Stimulated activated CD4-positive, alpha-beta T cell treated with anti-CD3 and anti-CD28 coated beads, Interleukin-12 subunit alpha, Interleukin-12 subunit beta, amount 100 ng/mL, for 4 hours (primary cell): ENCODE measurements at places on chromosomes 6 and 20.

DNA sequence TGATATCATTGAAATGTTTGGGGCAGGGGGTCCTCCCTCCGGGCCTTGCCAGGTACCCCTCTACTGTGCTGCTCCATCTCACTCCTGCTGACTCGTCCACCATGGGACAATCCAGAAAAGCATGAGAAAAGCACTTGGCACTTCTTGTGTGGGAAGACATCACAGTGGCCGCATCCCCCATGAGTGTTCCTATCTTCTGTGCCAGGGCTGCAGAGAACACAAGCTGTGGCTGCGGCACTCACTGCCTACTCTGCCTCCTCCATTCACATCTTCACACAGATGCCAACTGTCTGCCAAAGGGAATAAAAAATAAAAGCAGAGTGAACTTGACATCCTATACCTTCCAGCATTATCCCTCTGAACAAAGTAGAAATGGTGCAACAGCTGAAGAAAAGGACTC lies 117.4 kb upstream of the PROKR2 start:
- DNase-seq, result no peak

- DNase-seq, result no peak
Measured at GRCh38 chr6:27066802-27067201, 180.7 kb upstream of the PRSS16 start.

GRCh38 chr6:56480246-56480645 lies 162.4 kb downstream of the DST start:
- no peak for DNase-seq

DNA sequence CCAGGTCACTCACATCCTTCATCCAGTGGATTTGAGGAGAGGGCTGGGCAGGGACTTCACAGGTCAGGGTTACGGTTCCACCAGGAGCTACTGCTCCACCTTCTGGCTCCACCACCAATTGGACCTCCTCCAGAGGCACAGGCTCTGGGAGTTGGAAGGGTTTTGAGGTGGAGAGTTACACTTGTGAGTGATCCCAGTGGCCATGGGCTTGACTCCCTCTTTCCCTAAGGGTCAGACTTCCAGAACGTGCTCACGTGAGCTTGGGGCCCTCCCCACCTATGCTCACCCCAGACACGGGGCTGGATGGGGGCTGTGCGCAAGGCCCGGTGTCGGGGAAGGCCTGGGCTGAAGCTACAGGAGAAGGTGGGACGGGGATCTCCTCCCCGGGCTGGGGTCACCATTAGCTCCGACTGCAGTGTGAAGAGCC lies 1.5 kb downstream of the AGER start:
- DNase-seq, result no peak

GRCh38 chr20:497979-498378 lies 35.6 kb upstream of the TBC1D20 start:
- DNase-seq, result no peak

DNA sequence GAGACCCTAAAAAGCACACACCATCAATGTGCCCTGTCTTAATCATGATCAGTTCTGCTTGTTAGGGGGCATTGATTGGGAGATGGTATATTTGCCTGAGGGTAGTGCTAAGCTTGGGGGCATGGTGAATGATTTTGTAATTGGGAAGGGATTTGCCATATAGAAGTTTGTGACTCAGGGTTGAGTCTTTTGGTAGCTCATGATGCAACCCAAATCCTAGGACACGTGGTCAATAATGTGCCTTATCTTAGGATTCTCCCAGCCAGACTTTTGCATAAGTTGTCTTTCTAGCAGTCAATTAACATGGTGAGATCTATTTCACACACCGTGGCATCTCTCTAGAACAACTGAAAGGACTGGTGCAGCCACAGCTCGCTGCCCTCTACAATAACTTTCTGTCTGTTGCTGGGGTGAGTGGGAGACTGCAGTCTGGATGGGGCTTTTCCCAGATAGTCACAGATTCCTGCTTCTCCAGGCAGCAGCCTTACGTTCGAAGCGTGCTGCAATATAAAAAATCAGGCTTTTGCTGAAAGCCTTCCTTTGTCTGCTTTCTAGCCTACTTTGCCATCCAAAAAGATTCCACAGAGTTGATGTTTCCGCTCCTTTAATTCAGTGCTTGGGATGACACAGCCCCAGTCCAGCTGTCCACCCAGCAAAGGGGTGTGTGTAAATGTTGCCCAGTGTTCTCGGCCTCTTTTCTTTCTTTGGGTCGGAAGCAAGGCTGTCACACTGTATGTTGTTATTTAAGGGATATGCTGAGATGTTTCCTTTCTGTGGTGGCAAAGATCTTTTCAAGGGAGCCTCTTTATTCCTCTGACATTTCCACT lies 58.9 kb downstream of the ID4 start:
- DNase-seq, result no peak

GRCh38 chr20:41232973-41233926 lies 84.3 kb downstream of the ZHX3 start:
- DNase-seq, result no peak

- DNase-seq, result no peak
Measured at GRCh38 chr6:117558818-117559217, 43.5 kb downstream of the GOPC start.

DNA sequence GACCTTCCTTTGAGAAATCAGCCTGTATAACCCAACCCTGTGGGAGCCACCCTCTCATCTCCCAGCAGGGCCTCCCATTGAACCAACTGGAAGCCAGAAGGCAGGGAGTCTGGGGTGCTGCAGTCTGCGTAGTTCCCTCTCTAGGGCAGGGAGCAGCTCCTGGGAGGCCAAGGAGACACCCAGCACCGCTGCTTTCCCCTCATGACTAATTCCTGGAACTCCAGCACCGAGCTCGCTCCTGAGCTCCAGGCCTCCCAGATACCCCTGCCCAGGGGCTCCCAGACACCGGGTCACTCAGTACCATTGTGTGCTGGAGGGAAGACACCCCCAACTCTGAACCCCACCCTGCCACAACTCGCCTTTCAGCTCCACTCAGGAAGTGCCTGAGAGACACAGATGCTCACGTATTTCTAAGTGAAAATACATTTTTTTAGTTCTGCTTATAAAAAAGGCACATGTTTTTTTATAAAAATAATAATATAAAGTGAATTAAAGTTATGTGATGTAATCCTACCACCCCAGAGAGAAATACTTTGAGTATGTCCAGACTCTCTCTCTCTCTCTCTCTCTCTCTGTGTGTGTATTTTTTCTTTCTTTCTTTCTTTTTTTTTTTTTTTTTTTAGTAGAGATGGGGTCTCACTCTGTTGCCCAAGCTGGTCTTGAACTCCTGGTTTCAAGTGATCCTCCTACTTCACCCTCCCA lies 17.5 kb downstream of the PIM1 start:
- DNase-seq, result no peak

- DNase-seq, result no peak
Measured at GRCh38 chr6:39843305-39844020, 51.3 kb downstream of the DAAM2 start.

GRCh38 chr6:7865781-7866180 lies 44.8 kb downstream of the TXNDC5 start:
- no peak for DNase-seq

DNA sequence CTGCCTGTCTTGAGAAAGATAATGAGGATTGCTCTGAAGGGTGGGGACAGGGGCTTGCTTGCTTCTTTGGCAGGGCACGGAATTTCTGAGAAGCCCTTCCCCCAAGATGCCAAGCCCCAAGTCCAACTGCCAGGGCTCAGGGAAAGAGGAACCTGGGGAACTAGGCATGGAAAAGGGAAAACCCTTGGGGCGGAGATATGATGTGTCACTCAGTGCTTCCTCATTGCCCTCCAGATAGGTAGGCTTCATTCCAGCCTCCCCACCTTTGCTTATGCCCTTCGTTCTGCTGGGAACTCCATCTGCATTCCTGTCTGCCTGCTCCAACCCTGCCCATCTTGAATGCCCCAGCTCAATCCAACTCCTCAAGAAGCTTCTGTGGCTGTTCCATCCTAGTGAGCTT lies 61.2 kb downstream of the VEGFA start:
- DNase-seq, result no peak

GRCh38 chr6:132005178-132005577 lies 54.0 kb upstream of the CCN2 start:
- DNase-seq, result no peak

GRCh38 chr20:17679941-17680835 lies 1.9 kb downstream of the RRBP1 start:
- DNase-seq, result no peak

GRCh38 chr6:155126727-155127439 lies 131.8 kb downstream of the TIAM2 start:
- DNase-seq, result peak; percentile 15

- DNase-seq, result no peak
Measured at GRCh38 chr6:31636698-31637596, 15.5 kb downstream of the BAG6 start.

DNA sequence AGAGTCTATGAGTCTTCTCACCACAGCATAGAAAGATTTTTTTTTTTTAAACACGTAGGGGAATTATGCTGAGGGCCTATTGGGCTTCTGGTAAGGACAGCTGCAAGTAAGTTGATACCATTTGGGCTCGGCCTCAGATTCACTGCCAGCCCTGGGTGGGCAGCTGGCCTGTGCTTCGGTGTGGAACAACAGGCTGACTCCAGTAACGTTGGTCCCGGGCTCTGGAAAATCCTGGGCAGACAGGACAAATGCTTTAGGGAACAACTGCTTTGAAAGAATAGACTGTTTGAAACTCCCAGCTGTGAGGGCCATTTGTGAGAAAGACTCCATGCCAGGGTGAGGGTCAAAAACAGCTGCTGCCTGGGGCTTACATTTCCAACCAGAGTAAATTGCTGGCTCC lies 366.5 kb downstream of the QKI start:
- no peak for DNase-seq

GRCh38 chr6:57303931-57304681 lies 13.3 kb upstream of the PRIM2 start:
- no peak for DNase-seq

- DNase-seq, result no peak
Measured at GRCh38 chr20:31523361-31524283, 9.4 kb downstream of the HM13 start.

GRCh38 chr6:31246051-31246521 lies 25.8 kb downstream of the HLA-C start:
- no peak for DNase-seq

DNA sequence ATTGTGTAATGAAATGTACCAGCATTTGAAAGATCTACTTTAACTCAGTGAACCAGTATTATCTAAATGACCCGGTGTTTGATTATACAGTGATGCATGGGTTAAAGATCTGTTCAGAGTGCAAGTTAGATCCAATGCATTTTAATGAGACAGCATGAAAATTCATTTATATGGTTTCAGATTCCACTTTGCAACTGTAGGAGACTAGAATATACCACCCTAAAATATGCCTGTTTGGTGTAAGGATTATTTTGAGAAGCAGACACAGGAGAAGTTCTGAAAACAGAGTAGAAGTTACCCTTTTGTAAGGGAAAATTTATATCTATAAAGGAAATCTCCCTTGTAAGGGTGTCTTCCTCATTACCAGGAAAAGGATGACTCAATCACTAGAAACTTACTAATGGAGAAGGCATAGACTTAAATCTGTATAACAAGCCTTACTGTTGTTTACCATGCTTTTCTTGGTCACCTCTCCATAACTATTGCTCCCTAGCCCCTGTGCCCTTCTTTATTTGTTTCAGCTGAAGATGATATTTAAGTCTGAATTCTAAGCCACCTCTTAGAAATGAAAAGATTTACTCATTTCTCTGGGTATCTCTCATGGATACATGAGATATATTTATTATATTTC lies 105.4 kb downstream of the NCOA3 start:
- DNase-seq, result no peak

DNA sequence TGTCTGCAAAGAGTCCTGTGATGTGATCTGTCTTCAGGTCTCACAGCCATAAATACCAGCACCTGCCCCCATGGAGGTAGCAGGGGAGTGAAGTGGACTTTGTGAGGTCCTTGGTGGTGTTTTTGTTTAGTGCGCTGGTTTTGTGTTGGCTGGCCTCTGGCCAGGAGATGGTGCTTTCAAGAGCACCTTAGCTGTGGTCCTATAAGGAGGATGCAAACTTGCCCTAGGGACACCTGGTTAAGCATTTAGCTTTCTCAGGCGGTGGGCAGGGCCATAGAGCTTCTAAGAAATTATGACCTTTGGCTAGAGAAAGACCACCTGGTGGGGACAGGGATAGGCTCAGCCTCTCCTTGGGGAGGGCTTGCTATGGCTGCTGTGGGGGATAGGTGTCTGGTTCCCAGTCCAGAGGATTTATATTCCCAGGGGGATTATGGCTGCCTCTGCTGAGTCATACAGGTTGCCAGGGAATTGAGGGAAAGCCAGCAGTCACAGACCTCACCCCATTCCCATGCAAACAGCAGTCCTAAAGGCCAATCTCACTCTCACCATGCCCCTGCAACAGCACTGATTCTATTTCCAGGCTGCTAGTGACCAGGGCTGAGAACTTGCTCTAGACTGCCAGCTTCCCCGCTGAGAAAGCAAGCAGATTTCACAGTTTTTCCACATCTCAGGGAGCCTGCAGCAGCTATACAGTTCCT lies 259.3 kb downstream of the TFAP2B start:
- no peak for DNase-seq

DNA sequence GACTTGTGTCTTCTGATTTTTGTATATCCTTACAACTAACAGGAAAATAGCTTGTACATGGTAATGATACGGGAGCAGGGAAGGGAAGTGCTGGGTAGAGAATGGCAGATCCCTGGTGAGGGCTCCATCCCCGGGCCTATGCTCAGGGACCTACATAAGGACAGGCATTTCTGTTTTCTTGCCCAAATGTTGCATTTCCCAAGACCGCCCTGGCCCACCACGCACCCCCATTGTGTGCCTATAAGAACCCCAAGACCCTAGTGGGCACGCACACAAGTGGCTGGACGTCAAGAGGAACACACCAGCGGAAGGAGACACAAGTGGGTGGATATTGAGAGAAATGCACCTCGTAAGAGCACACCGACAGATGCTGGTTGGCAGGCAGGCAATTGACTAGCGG lies 616.3 kb upstream of the MAN1A1 start:
- no peak for DNase-seq

DNA sequence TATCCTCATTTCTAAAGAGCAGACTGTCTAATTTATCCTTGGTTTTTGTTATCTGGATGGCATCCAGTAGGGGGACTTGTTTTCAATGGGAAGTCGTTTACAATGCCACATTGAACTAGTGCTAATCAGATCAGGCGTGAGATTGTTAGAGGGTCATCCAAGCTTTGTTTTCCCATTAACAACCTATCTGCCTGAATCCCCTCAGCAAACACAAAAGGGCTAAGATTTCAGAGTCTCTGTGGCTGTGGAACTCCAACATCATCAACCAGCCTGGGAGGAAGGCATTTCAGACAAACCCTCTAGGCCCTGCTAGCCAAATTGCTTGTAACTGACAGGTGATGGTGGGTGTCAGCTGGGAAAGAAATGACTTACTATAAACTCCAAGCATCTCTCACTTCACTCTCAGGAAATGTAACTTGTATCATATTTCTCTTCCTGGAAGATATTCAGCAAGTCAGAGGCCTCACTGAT lies 47.7 kb downstream of the COL19A1 start:
- DNase-seq, result no peak

- DNase-seq, result no peak
Measured at GRCh38 chr6:49915035-49915434, 48.7 kb upstream of the CRISP1 start.

- DNase-seq, result no peak
Measured at GRCh38 chr6:20186981-20187380, 25.3 kb downstream of the MBOAT1 start.

- DNase-seq, result no peak
Measured at GRCh38 chr6:10410207-10411050, 4.4 kb downstream of the TFAP2A start.

- no peak for DNase-seq
Measured at GRCh38 chr20:40008177-40008576, 680.9 kb downstream of the MAFB start.

- DNase-seq, result no peak
Measured at GRCh38 chr6:90387383-90387775, 90.7 kb upstream of the BACH2 start.
